NCI-H510A treated with DMSO at 0.1 percent for 48 hours (cell line): ENCODE measurements at places on chromosomes 1 and 21.

DNA sequence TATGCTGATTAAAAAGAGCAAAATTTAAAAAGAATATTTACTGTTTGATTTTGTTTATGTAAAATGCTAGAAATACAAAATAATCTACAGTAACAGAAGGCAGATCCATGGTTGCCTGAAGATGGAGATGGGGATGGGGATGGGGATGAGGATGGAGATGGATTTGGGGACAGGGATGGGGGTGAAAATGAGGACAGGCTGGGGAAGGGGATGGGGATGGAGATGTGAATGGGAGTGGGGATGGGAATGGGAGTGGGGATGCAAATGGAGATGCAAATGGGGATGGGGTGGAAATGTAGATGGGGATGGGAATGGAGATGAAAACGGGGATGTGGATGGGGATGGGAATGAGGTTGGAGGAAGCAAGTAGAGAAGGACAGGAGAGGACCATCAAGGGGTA is 252.2 kb downstream of the PLPP3 start:
- no peak for DNase-seq

- DNase-seq: no peak
These were observed 68.1 kb upstream of the ANGPTL1 start for GRCh38 chr1:178938959-178939317.

DNA sequence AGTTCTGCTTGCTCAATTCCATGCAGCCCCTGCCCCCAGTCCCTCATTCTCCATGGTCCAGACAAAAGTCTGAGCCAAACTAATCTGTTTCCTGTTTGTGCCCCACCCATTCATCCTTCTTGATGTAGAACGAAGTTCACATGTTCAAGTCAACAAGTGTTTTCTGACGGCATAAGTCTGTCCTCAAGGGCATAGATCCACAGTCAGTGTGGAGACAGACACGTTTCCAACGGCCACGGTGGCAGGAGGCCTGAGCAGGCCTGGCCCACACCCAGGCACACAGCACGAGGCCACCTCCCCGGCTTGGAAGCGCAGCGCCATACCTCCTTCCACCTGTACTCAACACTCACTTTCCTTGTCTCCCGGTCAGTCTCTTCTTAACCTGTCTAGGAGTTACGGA is 16.1 kb downstream of the ADORA1 start:
- no peak for DNase-seq

DNA sequence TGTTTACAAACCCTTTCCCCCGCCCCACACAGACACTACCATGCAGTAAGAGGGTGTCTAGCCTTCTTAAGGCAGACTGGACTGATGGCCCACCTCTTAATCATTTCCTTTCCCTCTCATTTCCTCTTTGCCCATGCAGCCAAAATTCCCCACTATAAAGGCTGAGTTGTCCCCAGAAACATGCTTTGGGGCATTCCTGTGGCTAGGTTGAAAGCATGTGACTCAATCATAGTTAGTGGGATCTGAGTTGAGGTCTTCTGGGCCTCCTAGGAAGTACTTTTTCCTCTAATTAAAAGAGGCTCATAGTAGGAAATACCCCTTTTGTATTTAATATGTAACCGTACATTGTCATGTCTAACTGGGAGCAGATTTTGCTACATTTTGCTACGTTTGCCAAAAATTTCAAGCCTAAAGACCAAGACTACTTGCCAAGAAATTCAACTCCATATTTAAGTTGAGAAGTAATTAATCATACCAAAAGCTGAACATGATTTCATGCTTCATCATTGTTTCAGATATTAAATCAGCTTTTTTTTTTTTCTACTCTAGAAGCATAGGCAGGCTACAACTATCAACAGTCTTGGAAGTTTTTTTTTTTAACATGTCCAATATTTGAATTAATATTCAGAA is 174.7 kb downstream of the ADGRL4 start:
- no peak for DNase-seq

DNA sequence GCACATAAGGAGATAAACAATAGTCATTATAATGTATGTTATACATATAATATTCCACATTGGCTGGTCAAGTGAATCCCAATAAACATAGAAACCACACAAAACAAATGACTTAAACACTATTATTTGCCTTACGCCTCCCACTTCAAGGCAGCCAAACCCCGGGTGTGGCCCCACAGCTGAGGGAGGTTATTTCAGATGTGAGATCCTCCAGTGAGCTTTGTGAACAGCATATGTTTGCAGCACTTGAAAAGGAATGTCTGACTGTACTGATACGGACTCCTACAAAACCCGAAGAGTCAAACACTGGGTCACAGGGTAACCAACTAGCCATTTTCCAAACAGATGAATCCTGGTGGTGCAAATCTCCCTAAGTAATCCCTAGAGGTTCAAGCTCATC is 27.1 kb upstream of the DISP1 start:
- no peak for DNase-seq

- no peak for DNase-seq
These were observed 27.3 kb downstream of the TMEM200B start for GRCh38 chr1:29096231-29096886.

- DNase-seq: no peak
These were observed 337.5 kb upstream of the RUNX1 start for GRCh38 chr21:35386491-35387079.

GRCh38 chr1:116663821-116664220 is 3.7 kb downstream of the IGSF3 start:
- no peak for DNase-seq

GRCh38 chr1:179761846-179762640 is 19.0 kb downstream of the FAM163A start:
- DNase-seq: no peak
